CD4-positive, alpha-beta T cell treated with Interleukin-21 for 1 hour (primary cell): ENCODE measurements at places on chromosomes 13 and 19.
A peak's percentile ranks its signal among the peaks of the same experiment; 100 is the strongest.

DNA sequence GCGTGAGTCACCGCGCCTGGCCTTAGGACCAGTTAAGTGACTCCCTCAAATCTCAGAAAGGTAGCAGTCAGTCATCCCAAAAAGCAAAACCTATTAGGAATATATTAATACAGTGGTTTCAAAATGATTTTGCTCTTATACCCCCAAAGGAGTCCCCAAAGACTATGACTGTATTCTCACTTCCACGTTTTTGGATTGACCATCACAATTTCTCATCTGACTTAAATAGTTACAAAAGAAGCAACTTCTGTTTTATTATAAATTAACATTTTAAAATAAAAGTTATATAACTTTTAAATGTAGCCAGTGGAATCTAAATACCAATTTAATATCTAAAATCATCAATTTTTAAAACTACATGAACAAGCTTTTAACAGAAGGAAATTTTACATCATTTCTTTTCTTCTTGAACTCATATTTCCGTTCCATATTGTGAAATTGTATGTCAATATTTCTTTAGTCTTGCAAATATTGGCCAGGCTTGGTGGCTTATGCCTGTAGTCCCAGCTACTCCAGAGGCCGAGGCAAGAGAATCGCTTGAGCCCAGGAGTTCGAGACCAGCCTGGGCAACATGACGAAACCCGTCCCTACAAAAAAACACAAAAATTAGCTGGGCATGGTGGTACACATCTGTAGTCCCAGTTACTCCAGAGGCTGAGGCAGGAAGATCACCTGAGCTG, 1.5 kb upstream of the SPART start:
- no peak for DNase-seq

DNA sequence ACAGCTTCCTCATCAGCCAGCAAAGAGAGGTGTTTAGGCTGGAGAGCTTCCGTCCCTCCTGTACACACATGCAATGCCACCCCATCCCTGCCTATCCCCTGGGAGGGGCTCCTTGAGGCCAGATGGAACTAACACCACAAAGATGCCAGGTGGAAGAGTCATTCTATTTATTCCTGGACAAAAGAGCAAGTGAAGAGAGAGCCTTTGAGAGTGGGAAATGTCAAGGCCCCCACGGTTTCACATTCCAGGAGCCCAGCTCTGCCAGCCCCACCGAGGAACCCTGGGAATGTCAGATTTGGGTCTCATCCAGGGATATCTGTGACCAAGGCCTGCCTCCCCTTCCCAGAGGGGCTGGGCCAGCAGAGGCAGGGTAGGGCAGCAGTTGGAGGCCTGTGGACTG, 30.8 kb upstream of the IGFL1 start:
- DNase-seq, result no peak

DNA sequence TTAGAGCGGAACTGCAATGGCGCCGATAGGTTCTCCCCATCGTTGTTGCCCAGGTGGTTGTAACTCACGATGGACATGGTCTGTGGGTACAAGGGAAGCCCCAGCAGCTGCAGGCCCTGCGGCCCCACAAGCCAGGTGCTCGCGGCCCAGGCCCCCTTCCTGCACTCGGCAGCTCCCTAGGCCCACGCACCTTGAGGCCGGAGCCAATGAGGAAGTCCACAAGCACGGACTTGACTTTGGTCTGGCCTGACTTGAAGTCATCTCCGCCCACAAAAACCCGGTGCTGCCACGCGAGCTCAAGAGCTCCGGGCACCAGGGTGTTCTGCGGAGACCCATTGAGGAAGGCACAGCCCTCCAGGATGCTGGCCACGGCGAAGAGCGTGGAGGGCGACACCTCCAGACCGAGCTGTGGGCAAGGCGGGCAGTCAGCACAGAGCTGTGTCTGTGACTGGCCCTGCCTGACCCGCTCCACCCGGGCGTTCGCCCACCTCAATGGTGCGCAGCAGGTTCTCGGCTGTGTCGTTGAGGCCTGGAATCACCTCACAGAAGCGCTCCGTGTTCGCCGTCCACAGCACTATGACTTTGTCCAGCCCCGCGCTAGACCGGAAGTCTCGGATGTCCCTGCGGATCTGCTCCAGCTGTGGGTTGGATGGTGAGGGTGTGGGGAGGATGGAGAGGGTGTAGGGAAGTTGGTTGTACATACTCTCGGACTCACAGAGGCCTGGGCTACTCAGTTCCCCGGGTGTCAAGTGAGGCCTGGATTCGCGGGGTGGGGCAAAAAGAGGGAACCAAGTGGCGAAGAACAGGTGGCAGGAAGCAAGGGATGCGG, 1.9 kb downstream of the ISYNA1 start:
- no peak for DNase-seq

DNA sequence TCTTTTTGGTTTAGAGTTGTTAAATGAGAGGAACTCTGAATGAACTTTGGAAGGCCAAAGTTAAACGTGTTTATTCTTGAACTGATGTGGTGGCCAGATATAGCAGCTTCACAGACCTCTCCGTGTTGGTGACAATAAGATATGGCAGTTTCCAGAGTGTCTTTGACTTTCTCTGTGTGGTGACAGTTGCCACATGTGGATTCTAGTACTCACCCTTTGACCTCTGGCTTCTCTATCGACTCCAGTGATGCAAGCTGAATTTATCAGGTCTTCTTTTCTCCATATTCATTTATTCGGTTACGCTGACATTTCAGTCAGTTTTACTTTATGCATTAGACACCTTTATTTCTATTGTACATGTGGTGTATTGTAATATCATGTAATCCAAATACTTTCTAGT, 1469.5 kb downstream of the SLITRK1 start:
- no peak for DNase-seq

GRCh38 chr13:42633495-42633894, 59.5 kb downstream of the TNFSF11 start:
- DNase-seq, result no peak

DNA sequence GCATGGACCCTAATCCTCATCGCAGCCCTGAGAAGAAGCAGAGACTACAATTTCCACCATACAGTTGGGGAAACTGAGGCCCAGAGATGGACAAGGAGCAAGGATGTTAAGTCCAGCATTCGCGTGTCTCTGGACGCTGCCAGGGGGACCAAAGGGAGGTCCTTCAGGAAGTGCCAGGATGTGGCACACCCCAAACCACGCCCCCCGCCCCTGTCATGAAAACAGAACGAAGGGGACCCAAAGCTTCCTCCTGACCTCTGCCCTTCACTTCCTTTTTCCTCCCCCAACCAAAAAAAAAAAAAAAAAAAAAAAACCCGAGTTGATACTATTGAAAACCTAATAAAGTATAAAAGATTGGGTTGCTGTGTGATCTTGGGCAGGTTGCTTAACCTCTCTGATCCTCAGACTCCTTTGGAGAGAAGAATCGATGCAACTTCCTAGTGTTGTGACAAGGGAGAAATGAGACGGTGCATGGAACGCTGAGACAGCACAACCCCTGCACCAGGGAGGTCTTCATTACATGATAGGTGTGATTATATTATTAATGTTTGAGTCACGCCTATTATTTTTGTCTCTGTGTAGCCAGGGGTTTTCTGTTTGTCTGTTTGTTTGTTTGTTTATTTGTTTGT, 2.7 kb upstream of the ZBTB7A start:
- DNase-seq, result peak; percentile 72

GRCh38 chr13:34943436-34944273, 1.6 kb downstream of the NBEA start:
- DNase-seq, result no peak

DNA sequence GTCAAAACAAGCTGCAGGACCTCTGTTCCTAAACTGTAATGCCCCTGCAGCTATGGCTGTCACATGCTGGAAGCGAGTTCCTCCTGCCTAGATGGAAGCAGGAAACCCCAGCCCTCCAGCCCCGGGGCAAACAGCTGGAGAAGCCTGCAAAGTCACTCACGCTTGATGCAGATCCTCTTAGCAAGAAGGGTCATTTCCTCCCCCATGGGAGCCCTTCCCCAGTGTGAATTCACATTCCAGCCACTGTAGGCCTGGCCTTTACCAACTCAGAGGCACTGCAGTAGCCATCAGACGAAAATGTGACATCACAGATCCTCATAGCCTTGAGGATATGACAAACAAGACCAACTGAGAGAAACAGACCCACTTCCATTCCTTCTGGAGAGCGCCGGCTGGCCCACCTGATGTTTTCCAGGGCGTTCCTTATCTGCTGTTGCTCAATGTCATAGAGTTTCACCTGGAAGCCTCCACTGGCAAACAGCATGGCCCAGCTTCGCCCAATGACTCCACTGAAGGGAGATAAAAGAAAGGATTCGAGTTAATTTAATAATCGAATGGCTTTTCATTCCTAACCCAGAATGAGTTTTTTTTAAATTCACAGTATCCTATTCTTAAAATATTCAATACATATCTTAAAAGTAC, 13.5 kb downstream of the CRYL1 start:
- DNase-seq, result no peak

- no peak for DNase-seq
These were observed 39.2 kb upstream of the GARRE1 start for GRCh38 chr19:34215006-34215665.

GRCh38 chr19:56566904-56567273, 379 bp upstream of the ZNF470 start:
- DNase-seq, result peak; percentile 23

DNA sequence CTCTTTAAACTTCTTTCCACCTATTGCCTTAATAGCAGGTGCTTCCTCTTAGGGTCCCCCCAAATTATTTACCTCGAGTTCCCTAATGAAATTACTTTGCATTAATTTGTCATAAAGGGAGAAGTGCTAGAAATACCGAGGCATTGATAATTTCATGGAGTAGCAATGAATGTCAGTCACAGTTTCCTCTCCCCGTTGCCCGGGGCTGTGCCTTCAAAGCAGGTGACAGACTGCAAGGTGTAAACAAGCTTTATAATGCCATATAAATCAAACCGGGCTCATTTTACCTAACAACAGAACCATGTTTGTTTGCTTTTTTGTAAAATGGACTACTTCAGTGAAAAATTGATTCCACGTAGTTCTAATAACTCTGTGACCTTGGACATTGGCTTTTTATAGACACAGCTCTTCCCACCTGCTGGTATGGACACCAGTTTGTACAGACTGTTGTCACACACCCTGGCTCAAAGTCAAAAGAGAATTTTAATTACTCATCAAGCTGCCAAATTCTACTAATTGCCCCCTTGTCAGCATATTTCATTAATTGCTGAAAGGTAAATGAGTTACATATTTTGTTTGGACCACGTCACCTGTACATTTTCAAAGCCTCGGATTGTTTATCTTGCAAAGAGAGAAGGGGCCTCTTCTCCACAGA, 171.1 kb downstream of the STK24 start:
- DNase-seq, result no peak

DNA sequence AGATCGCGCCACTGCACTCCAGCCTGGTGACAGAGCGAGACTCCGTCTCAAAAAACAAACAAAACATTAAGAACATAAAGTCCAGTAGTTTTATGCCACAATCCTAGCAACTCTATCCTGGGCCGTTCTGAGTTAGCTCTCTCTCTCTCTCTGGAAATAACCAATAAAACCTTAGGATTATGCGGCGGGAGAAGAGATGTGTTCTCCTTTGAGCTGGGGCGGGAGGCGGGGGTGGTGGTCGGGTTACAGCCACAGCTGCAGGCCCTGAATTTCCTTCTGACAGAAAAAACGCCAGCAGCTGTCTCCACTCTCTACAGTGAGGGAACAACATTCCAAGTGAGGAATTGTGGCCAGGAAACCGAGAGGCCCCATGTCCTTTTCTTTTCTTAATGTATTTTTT, 9.1 kb upstream of the PNMA8A start:
- DNase-seq, result no peak

- no peak for DNase-seq
These were observed 34.0 kb downstream of the C13orf46 start for GRCh38 chr13:113939944-113940297.

GRCh38 chr19:31256593-31256960, 92.7 kb downstream of the TSHZ3 start:
- no peak for DNase-seq

GRCh38 chr19:49356382-49356781, 5.8 kb downstream of the TEAD2 start:
- DNase-seq, result no peak

GRCh38 chr19:23190341-23190740, 59.9 kb downstream of the ZNF724 start:
- DNase-seq, result no peak

GRCh38 chr19:2385053-2385721, 25.1 kb downstream of the TMPRSS9 start:
- no peak for DNase-seq

DNA sequence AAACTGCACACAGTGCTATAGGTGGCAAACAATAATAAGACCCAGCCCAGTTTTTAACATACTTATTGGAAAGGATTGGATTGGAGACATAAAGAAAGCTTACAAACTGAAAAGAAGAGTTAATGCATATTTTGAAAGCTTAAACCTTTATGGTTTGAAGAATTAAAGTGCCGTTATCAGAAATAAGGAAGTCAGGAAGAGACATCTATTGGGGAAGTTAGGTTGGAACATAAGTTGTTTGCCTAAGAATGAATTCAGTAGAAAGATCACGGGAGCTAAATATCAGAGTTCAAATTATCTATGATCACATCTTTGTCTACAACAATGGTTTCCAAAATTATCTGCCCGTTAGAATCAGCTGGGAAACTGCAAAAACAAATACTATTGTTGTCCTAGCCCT, 767.9 kb downstream of the PCDH9 start:
- no peak for DNase-seq

GRCh38 chr13:84265257-84265764, 383.0 kb upstream of the SLITRK1 start:
- DNase-seq, result no peak

DNA sequence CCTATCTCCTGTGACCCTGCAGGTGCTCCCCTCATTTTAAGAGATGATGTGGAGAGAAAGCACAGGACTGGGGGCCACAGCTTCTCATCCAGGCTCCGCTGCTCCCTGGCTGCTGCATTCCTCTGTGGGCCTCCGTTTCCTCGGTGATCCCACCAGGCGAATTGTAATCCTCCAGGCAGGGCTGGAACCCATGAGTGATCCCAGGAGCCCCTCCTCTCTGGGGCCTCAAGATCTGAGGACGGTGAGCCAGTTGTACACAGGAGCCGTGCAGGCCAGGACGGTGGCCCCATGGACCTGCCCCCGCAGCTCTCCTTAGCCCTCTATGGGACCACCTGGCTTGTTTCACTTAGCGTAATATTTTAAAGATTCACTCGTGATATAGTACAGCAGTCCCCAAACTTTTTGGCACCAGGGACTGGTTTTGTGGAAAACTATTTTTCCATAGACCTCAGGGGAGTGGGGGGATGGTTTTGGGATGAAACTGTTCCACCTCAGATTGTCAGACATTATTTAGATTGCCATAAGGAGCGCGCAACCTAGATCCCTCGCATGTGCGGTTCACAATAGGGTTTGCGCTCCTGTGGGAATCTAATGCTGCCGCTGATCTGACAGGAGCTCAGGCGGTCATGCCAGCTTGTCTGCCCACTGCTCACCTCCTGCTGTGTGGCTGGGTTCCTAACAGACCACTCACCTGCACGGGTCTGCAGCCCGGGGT, 5.6 kb downstream of the FFAR3 start:
- DNase-seq, result no peak
